ENCODE measurements at places on chromosomes 11 and 22. TPM values are rescaled to one million over a fixed set of nuclear protein-coding genes. Genes with fewer than 3 reads are reported as not detected.

Gene HSCB
- 13.3 TPM for total RNA-seq

Gene POTEH
- total RNA-seq, result not detected

Gene TSPO
- 103 TPM for total RNA-seq

Gene LMO2
- not detected for total RNA-seq

Gene TBX1
- not detected for total RNA-seq

Gene POU2F3
- total RNA-seq, result 1.2 TPM

Gene MN1
- 0.34 TPM for total RNA-seq

Gene CCDC89
- total RNA-seq, result 1.4 TPM

Gene KRTAP5-7
- total RNA-seq, result not detected

Gene APOBEC3B
- total RNA-seq, result 18.9 TPM

Gene TMEM86A
- total RNA-seq, result 0.46 TPM

Gene CSNK2A3
- 1.1 TPM for total RNA-seq

Gene OLFML1
- not detected for total RNA-seq

Gene TANGO2
- 48.7 TPM for total RNA-seq

Gene XKR3
- not detected for total RNA-seq

Gene OR2D2
- 0.20 TPM for total RNA-seq

Gene DRD2
- not detected for total RNA-seq

Gene BAIAP2L2
- total RNA-seq, result 0.61 TPM

Gene WT1
- total RNA-seq, result not detected

Gene IGLL5
- total RNA-seq, result not detected

Gene NEU3
- 12.8 TPM for total RNA-seq

All from T-helper 1 cell treated with Interleukin-12 subunit alpha and Interleukin-12 subunit beta and Interleukin-4 antibody, amounts not matched to agents 30 ng/mL and 1 ng/mL, for 36 hours (primary cell).